ENCODE measurements at places on chromosomes 1 and 21.

DNA sequence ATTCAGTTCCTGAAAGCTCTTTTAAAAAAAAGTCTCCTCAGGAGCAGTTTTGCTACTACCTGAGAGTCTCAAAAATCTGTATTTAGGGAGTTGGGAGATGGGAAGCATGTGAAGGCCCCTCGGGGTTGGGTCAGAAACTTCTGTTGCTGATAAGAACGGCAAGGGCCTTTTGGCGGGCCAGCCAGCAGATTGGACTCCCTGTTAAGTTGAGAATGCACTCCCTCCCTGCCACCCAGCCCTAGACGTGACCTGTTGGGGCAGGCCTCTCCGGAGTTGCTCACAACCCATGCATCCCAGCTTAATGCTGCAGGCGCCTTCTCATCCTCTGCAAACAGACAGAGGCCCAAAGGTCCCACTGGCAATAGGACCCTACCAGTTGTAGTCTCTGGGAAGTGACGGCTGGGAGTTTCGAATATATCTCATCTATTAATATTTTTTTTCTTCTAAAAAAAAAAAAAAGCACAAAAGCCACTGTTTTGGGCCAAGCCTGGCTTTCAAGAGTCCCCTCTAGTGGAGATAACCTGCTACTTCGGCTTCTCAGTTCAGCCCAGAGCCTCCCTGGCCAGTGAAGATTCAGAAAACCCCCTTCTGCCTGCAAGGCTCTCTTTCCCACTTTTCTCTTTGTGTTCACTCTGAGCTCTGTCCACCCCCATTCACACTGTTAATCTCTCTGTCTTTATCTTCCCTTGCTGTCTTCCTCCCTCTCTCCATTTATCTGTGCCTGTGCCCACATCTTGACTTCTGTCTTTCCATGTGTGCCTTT is 5.3 kb downstream of the PLXNA2 start:
- DNase-seq = no peak

DNA sequence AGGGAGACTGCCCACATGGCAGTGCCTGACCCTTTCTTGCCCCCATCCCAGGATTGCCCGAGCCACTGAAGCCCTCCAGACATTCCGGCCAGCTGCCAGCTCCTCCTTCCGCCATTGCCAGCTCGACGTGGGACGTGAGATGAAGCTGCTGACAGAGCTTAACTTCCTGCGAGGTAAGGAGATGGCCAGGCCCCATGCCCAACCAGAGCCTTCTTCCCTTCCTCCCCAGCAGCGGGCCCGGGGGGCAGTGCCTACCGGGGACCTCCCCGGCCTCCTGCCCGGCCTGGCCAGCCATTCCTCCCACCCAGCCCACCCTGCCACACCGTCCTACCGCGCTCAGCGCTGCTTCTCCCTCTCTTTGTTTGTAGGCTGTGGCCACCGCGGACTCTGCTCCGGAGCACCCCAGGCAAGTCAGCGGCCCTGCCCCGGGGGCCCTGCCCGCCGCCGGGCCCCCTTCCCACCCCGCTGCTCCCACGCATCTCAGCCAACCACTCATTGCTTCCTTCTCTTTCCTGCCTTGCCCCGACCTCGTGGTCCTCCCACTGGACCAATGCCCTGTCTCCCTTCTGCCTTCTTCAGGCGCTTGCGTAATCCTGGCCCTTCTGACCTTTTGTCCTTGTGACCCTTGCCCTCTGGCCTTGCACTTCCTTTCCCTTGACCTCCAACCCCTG is 4.9 kb downstream of the TRIM46 start:
- DNase-seq = peak; percentile 28

GRCh38 chr1:211722277-211723175 is 47.1 kb upstream of the NEK2 start:
- DNase-seq = no peak

- DNase-seq = no peak
Measured at GRCh38 chr1:74733604-74734484, 892 bp downstream of the TYW3 start.

GRCh38 chr1:24517898-24518297 is 15.3 kb downstream of the RCAN3 start:
- DNase-seq = no peak

DNA sequence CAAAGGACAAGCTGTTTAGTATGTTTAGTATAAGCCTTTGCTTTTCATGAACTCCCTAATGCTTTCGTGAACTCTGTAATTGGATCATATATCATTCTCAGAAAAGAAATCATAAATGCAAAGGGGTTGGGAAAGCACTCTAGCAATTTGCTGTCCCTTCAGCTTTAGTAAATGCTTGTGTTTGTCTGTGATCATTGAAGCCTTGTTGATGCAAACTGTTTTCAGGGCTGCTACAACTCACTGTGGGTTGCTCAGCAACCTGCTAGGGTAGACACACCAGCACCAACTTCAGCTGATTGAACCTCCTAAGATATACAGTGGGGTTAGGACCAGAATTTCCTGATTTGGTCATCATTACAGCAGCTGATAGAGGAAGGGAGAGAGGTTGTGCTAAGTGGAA is 95.0 kb downstream of the SGIP1 start:
- no peak for DNase-seq

DNA sequence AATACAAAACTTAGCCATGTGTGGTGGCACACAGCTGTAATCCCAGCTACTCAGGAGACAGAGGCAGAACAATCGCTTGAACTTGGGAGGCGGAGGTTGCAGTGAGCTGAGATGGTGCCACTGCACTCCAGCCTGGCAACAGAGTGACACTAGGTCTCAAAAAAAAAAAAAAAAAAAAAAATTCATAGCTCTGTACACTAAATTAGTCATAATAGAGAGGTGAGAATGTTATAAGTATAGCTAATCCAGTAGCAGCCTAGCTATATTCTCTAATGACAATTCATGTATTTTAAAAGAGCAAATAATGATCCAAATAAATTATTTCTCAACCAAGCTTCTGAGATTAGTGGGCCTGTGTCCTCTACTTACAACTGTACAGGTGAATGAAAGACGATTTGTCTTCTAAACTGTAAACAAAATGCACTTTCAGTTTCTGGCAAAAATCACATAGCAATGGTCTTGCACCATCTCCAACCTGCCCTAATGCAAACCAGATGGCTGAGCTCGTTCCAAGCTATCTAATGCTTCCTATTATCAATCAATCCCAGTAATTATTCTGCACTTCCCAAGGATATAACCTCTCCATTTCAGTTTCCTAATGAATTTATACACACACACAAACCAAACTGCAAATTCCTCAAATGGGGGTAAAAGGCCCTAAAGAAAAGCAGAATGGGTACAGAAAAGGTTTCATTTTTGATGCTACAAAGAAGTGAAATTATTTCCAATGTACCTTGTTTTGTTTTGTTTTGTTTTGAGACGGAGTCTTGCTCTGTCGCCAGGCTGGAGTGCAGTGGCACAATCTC is 56.5 kb downstream of the GATAD2B start:
- no peak for DNase-seq

GRCh38 chr1:94285031-94285654 is 47.8 kb upstream of the ARHGAP29 start:
- DNase-seq = no peak

DNA sequence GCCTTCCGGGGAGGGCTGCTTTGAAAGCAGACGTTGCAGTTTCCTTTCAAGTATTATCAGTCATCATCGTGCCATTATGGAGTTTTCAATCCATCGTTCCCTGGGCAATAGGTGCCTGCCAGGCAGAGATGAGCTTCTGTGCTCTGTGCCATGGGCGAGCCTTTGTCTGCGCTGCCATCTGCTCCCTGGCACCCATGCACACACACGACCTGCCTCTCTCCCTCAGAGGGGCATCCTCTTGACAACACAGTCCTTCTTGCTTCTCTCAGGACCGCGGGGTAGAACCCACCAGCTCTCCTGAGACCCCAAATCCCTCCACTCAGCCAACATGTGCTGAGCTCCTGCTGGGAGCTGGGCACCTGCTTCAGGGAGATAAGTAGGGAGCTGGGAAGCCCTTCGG is 149.3 kb downstream of the HMGB4 start:
- DNase-seq = no peak

GRCh38 chr1:203318229-203318517 is 12.9 kb downstream of the BTG2 start:
- DNase-seq = no peak

DNA sequence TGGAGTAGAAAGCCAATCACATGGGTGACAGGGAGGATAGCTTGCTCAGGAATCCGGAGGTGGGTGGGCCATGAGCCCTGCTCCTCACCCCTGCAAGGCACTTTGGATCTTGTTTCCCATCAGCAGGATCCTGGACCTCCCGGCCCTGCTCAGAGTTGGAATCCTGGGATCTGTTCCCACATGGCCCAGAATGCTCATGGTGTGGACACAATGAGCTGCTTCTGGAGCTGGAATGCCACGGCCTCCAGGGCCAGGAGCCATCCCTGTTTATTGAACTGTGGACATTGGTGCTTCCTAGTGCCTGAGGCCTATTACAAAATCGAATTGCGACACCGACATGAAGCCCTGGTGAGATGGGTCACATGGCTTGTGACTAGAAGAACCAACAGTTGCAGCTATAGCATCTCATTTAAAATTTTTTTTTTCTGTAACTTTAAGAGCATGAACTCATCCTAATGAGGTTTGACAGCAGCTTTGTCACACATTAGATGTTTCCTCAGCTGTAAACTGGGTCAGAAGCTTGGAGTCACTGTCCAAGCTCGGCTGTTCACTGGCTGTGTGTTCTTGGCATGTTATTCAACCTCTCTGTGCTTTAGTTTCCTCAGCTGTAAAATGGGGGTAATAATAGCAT is 40.4 kb upstream of the GOLT1A start:
- no peak for DNase-seq

GRCh38 chr1:67853704-67854103 is 20.4 kb upstream of the GNG12 start:
- DNase-seq = no peak

DNA sequence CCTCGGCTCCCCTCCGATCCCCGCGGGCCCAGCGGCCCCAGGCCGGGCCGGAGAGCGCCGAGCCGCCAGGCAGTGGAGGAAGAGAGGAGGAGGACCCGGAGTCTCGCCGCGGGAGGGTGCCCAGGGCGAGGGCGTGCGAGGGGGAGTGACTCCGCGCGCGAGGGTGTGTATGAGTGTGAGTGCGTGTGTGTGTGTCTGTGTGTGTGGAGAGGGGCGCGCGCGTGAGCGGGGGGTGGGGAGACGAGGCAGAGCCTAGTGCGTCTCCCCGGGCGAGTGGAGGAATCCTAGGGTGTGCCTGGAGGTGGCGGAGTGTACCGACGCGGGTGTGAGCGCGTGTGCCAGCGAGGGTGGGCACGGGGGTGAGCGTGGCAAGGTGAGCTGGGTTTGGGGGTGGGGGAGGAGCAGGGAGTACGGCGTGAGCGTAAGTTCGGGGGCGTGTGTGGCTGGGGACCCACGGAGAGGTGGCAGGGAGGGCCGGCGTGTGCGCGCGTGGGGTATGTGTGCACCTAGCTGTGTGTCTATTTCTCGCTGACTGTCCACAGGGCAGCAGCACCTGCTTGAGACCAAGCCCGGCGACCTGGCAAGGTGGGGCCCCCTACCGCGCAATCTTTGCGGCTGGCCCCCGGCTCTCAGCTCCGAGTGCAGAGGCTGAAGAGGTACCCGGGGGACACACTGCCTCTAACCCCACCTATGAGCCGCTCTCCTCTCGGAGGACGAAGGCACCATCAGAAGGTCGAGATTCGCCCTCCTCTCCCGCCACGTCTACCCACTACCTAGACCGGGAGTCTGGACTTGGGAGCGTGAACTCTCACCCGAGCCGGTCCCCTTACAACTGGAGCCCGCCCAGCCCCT is 784 bp upstream of the KCND3 start:
- no peak for DNase-seq

GRCh38 chr1:200670242-200671118 is 773 bp upstream of the DDX59 start:
- DNase-seq = no peak

DNA sequence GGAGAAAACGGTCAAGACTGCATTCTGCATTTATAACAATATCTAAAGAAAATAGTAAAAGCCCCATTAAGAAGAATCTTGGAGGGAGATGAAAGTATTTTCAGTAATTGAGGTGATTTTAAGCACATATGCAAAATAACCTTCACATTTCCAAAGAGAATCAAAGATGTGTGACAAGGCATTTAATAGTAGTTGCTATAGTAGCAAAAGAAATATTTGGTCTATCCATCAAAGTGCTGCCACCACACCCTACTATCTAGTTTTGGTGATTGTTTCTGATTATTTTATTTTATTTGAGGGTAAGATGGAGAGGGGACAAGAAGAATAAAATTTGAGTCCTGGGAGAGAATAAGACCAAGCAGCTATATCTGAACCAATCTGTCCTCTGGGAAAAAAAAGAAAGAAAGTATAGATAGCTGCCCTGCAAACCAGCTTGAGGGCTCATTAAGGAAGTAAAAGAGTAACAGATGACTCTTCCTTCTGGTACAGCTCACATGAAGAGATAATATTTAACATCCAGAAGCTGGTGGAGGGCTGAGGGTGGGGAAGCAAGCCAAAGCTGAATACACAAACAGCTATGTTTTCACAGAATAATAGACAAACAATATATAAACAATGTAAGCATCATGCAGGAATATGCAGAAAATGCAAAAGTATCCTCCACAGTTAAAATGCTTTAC is 47.2 kb upstream of the RASAL2 start:
- no peak for DNase-seq

GRCh38 chr1:110190282-110190929 is 19.7 kb upstream of the KCNC4 start:
- DNase-seq = no peak

DNA sequence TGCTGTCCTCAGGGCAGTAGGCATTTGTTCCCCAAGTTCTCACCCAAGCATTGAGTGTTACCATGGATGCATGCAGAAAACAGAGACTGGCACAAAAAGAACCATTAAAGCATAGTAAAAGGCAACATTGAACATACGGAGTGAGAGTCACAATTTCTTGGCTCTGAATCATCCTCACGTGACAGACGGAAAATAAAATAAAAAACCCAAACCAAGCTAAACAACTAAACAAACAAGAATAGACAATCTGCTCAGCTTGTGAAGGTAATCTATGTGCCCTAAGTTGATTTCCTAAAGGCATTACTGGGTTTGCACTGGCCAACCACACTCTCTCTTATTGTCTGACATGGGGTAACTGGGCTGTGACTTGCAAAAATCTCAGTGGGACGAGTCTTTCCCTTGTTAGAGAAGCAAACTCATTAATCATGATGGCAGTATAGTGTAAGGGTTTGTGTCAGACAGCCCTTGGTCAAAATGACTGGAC is 306.0 kb downstream of the ASTN1 start:
- DNase-seq = no peak

- DNase-seq = no peak
Measured at GRCh38 chr1:2803931-2804627, 2.6 kb upstream of the TTC34 start.

Data from activated CD4-positive, CD25-positive, alpha-beta regulatory T cell treated with anti-CD3 and anti-CD28 coated beads, Interleukin-2, amount 50 U/mL, for 72 hours (primary cell).